M059J (cell line): ENCODE measurements at places on chromosomes 12 and 14.

- peak; percentile 69 for DNase-seq
Measured at GRCh38 chr12:96294831-96295230, 100.7 kb downstream of the ELK3 start.

GRCh38 chr12:76927170-76927784, 48.5 kb upstream of the CSRP2 start:
- peak; percentile 39 for DNase-seq

- peak; percentile 94 for DNase-seq
Measured at GRCh38 chr12:110577864-110578693, 5.0 kb downstream of the PPTC7 start.

DNA sequence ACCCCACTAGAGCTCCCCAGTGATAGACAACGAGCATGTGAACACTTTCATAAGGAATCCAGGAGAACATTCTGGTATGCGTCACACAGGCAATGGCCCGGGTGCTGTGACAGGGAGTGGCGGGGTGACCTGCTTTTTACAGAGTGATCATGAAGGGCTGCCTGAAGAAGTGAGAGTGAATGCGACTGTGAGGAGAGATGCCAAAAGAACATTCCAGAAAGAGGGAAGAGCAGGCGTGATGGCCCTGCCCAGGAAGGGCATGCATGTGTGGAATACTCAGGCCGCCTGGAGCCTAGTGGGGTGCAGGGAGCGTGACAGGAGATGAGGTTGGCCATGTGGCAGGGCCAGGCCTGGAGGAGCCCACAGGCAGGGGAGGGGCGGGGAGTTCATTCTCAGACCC, 53.8 kb downstream of the FZD10 start:
- no peak for DNase-seq

DNA sequence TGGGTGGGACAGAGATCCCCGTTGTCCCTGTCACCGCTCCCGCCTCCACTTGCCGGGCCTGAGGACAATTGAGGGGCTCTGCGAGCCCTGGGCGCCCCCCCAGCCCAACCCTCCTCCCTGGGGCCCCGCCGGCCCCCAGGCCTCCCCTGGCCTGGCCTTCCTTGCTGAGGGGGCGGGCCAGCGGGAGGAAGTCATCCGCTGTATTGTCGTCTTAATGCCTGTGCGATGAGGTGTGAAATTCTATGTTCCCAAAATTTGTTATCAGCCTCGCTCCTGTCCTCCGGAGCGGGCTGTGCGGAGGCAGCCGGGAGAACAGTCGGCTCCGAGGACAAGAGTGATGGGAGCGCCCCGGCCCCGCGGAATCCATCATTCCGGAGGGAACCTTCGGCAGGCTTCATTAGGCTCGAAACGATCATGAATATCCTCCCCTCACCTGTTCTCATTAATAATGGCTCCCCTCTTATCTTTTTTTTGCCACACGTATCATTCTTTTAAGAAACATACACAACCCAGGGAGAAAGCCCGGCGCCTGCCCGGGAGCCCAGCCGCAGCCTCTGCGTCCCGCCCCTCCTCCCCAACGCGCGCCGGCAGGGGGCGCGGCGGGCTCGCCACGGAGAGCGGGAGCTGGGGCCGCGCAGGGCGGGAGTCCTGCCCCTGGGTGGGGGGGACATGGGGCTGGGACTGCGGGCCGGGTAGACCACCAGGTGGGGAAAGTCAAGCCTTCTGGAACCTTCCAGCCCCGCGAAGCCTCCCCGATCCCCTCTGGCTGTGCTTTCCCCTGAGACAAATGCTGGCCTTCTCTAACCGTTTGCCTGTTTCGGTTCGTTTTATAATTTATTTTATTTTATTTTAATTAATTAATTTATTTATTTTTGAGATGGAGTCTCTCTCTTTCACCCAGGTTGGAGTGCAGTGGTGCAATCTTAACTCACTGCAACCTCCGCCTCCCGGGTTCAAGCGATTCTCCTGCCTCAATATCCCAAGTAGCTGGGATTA, 17.1 kb upstream of the DLK1 start:
- DNase-seq, result no peak

GRCh38 chr14:99752486-99753121, 40.6 kb upstream of the EML1 start:
- peak; percentile 82 for DNase-seq

GRCh38 chr12:7108003-7108795, 815 bp downstream of the C1RL start:
- DNase-seq, result peak; percentile 84

DNA sequence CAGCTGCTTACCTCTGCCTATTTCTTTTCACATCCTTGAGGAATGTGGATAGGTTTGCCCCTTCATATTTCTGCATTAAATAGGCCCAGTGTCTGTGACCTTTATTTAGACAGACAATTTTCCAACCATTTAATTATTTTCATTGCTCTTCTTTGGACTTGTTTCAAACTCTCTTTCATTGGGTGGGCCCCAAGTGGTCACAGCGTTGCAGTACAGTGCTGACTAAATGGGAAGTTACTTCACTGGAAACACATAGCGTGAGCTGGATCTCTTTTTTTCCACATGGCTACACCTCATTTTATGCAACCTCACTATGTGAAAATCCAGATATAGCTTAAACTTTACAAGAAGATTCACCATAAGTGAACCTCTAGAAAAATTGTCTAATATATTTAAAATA, 438.9 kb downstream of the ADAMTS20 start:
- no peak for DNase-seq

DNA sequence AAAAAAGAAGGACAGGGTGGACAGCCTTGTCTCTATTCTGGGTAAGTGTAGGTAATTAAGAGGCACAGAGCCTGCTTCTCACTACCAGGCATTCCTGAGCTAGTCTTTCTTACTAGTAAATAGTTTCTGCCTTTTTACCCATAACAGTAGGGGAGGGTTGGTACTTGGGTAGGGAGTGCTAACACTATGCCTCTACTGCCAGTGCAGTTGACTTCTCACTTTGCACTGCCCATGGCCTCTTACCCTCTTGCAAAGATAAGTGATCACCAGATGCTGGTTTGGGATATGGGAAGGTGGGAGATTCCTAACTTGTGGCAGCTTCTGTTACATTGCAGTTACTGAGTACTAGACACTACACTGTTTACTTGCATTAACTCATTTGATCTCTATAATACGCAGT, 11.6 kb downstream of the AHSA1 start:
- no peak for DNase-seq

DNA sequence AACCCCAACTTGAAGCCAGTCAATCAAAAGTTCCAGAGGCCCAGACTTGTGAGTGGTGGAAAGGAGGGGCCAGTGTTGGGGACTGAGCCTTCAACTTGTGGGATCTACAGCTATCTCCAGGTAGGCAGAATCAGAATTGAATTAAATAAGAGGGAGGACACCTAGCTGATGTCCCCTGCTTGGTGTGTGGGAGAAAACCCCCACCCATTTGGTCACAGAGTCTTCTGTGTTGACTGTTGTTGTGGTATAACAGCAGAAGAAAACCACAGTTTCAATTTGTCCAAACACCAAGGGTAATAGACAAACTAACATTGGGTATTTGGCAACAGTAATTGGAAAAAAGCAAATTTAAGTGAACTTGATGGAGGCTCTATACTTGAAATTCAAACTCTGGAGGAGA, 3.4 kb upstream of the GCH1 start:
- no peak for DNase-seq

GRCh38 chr14:68978172-68978911, 760 bp downstream of the ACTN1 start:
- DNase-seq, result peak; percentile 59

DNA sequence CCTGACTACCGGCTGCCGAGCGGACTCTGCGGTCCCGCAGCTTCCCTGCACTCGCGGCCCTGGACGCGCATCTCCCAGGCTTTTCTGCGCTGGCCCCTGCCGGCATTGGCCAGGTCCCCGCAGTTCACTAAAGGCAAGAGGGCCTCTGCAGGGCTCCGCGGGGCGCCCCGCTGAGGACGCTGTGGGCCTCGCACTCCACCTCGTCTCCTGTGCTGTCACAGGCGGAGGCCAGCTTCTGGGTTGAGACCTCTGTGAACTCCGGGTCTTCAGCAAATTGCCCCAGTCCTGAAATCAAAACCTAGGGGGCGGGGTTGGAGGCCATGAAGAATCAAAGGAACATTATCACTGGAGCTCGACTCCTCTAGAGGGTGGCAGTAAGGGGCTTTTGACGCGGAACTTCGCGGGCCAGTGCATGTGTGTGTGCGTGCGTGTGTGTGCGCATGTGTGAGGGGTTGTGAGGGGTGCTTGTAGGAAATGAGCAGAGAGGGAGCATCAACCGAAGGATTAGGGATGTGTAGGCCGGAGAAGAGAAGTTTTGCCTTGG, 68.5 kb upstream of the CAPRIN2 start:
- no peak for DNase-seq

DNA sequence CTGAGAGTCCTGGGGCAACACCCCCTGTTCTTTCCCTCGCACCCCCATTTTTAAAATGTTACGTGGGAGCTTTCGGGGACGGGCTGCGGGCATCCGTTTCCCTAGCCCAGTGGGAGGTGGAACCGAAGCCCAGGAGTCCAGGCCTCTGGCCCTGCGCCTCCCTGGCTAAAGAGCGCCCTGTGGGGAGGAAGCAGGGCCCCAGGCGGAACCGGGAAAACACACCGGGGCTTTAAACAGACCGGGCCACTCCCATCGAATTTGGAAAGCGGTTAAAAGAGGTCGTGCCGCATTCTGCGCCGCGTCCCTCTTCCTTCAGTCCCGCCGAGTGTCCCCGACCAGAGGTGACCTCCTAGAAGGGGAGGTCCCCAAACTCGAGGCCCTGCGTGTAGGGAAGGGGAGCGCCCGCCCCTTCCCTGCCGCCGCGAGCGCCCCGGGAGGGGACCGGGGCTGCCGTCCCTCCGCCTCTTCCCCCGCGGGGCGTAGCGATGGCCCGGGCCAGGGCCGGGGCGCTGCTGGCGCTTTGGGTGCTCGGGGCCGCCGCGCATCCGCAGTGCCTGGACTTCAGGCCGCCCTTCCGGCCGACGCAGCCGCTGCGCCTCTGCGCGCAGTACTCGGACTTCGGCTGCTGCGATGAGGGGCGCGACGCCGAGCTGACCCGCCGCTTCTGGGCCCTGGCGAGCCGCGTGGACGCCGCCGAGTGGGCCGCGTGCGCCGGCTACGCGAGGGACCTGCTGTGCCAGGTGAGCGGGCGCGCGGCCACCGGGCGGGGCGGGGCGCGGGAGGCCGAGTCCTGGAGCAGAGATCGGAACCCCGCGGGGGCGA, at the start of gene HHIPL1:
HHIPL1 (plus strand) TSS at position 407 of the 822 bp plus-strand sequence; CDS start at position 486, 79 bp downstream.
- no peak for DNase-seq
